ENCODE measurements at places on chromosomes 1 and 21.
A peak's percentile ranks its signal among the peaks of the same experiment; 100 is the strongest.

GRCh38 chr1:162851341-162851740, 9.6 kb downstream of the CCDC190 start:
- no peak for DNase-seq

DNA sequence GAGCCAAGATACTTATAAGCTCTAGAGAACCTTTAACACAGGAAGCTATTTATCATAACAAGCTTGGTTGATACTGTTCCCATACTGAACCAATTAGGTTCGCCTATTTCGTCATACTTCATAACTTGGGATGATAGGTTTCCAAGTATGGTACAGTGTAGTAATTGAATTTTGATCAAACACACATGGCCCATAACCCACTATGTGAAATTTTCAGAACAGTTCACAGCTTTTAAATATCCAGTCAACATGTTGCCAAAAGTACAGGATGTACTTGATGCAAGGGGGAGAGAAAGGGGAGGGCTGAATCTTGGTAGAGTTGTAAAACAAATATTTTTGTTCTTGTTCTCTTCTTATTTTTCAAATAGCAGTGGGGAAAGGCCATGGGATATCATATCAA, 86.6 kb downstream of the TM2D1 start:
- no peak for DNase-seq

DNA sequence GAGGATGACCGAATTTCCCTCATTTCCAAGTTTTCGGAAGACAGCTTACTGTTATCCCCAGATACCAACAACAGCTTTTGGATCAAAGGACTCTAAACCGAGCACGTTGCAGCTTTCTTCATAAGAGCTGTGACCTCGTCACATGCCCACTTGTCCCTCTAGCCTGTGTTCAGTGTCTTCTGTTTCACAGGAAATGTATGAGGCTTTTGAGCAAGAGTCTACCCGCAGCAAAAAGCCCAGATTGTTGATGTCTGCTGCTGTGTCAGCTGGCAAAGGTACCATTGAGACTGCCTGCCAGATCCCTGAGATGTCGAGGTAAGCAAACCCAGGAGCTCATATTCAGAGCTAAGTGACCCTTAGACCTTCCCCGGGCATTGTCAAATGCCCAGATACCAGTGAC, 24.1 kb downstream of the CHI3L2 start:
- DNase-seq = no peak

DNA sequence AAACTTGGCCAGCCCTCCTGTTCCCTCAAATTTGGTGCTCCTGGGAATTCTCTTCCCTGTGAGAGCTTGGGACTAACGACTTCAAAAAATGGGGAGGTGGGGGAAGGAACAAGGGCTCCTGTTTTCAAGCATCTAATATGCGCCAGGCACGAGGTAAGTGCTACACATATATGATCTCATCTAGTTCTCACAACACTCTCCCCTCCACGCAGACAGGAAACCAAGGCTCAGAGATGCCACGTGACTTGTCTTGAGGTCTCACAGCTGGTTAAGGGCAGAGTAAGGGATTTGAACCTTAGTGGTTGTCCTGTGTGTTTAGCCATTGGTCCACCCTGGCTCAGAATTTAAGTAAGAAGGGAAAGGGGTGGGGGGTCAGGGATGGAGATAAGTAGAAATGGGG, 125.9 kb downstream of the DMRTB1 start:
- no peak for DNase-seq

DNA sequence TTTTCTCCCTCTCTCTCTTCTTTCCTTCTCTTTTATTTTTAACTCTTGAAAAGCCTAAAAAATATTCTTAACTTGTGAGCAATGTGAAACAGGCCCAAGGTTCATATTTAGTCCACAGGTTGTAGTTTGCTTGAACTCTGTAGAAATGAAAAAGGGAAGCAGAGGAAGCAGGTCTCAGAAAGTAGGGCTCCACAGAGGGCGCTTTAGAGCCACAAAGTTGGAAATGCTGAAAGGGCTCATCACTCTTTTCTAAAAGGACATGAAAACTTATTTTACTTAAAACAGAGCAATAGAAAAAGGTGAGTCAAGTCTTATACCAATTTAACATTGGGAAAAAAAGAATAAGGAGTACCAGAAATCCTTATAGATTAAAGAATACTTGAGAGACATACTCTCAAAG, 247.0 kb downstream of the USP25 start:
- no peak for DNase-seq

GRCh38 chr1:16126160-16126559, 29.7 kb downstream of the EPHA2 start:
- DNase-seq = no peak

- DNase-seq = no peak
Observed at GRCh38 chr1:182149411-182149965, 88.0 kb upstream of the ZNF648 start.

DNA sequence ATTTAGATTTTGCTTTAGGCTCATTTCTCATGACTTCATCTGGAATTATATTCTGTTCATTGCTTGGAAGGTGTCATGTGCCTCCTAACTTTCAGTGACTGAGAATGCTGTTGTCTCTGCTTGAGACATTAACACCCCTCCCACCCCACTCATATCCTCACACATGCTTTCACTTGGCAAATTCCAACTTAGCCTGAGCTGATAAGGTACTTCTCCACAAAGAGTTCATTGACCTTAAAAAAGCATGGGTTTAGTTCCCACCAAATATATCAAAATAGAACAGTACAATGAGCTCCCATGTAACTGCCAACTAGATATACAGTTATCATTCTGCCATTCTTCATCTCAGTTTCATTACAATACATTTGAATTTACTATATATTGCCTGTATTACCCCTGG, 576.5 kb upstream of the ADGRL2 start:
- no peak for DNase-seq

- DNase-seq = no peak
Observed at GRCh38 chr1:42430286-42431135, 25.3 kb downstream of the ZMYND12 start.

DNA sequence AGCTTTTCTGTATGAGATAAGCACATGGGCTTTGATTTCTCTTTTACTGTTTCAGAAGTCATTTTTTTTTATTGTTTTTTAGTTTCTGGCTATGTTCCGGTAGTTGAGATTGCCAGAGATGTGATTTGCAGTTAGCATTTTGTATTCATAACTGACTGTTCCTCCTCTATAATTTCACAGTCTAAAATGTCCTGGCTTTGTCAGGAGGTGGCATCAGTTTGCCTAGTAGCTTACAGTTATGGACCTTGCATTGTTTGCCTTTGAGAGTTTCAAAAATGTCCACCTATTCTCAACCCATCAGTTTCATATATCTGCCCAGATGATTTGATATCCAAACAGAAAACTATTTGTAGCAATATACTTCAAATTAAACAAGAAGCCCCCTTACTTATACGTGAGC, 39.5 kb upstream of the ST6GALNAC3 start:
- DNase-seq = no peak

DNA sequence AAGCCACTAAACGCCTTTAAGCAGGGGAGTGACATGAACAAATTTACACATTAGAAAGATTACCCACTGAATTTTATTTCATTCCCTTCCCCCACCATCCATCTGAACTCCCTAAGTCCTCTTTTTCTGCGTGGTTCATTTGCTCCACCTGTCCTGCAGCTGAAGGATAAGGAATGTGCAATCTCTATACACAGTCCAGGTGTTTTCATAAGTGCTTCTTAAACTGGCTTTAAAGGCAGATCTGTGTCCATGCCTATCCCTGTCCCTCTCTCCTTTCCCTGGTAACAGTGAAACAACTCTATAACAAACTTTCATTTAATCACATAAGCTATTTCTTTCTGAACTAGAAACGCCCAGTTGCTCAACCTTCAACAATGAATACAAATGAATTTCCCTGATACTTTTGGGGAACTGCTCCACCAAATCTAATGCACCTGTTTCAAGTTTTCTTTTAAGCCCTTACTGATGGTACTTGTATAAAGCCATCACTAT, 8.4 kb downstream of the GSTM3 start:
- DNase-seq = no peak

GRCh38 chr1:67149179-67149770, 14.5 kb upstream of the C1orf141 start:
- no peak for DNase-seq

DNA sequence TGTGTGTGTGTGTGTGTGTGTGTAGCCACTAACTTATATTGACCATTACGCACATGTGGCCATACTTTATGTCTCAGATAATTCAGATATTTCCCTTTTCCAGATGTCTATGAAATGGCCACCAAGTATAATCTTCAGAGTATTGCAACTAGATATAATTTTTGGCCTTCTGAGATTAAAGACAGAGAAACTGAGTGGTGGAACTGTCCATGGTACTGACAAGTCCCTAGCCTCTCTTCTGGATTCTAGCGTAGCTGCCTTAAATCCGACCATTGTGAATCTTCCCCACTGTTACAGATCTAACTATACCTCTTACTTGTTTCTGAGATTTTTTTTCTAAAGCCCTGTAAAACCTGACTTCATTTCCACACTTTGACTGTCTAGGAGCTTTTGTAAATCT, 100.0 kb upstream of the SERTAD4 start:
- no peak for DNase-seq

DNA sequence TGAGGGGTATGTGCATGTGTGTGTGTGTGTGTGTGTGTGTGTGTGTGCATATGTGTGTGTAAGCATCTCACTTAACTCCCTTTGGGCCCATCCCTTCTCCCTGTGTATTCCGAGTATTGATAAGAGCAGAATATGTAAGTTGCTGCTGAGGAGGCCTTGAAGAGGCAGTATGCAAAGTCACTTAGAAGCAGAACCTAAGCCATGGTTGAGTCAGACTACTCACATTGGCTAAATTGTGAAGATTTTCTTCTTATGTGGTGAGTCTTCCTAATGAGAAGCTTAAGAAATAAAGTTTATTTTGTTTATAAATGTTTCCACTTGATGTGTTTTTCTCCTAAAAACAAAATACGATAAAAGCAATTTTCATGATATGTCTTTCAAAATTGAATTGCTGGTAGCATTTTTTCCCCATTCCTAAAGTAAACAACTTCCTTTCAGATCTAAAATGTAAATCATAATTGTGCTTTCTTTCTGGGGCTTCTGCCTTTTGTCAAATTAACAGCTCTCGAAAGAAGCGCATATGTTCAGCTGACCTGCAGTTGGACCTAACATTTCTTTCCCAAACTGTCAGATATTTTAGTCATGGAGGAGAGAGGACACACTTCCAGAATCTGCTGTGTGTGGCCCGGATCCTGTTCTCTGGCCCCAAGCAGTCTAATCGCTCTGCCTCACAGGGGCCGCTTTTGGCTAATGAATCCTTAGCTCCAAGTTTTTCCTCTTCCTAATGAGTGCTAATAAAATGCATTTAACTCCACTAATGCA, 284.0 kb downstream of the DUSP10 start:
- no peak for DNase-seq

GRCh38 chr1:223176437-223176836, 33.4 kb upstream of the TLR5 start:
- no peak for DNase-seq

DNA sequence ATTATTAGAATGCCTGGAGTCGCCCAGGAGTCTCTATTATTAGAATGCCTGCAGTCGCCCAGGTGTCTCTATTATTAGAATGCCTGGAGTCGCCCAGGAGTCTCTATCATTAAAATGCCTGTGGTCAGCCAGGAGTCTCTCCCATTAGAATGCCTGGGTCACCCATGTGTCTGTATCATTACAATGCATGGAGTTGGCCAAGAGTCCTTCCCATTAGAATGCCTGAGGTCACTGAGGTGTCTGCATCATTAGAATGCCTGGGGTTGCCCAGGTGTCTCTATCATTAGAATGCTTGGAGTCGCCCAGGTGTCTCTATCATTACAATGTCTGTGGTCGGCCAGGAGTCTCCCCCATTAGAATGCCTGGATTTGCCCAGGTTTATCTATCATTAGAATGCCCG, 66.9 kb downstream of the RNF187 start:
- DNase-seq = no peak

DNA sequence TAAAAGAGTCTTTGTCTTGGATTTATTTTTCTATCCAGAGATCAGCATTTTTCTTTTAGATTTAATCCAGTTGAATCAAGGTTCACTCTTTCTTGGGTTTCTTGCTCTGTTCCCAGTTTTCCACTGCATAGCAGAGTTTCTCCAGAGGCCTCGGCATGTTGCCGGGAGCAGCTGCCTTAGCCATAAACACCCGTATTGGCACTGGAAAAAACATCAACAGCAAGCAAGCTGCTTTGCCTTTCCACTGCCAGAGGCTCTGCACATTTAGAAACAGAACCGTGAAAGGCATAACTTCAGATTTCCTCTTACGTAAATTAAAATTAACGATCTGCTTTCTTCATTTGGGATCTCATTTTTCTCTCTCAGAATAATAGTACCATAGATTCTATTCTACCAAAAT, 181.8 kb upstream of the L1TD1 start:
- DNase-seq = no peak

DNA sequence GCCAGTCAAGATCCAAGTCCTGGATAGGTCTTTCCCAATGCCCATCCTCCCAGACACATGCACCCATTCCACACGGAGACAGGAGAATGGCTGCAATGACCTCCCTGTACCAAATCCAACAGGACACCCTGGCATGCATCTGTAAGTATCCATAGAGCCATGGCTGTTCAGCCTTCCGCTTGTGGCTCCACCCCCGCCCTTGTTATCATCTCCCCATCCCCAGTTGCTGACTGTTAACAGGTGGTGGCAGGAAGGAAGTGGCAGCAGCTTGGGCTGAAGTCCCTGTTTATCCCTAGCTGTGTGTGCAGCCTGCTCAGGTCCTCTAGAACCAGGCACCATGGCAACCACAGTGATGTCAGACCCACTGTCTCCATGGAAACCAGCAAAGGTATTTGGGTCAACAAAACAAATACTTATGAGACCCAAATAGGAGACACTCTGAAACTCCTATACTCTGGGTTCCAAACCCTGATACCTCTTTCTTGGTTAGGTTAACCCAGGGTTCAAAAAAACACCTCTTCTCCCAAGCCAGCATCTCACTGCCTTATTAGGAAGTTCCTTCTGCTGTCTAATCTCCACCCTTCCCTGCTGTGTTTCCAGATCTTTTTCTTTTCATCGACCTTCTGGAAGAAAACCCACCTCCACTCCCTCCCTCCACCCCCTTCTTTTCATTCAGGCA, 721 bp downstream of the PBXIP1 start:
- peak; percentile 49 for DNase-seq

- DNase-seq = no peak
Observed at GRCh38 chr1:230191079-230191804, 124.2 kb downstream of the GALNT2 start.

DNA sequence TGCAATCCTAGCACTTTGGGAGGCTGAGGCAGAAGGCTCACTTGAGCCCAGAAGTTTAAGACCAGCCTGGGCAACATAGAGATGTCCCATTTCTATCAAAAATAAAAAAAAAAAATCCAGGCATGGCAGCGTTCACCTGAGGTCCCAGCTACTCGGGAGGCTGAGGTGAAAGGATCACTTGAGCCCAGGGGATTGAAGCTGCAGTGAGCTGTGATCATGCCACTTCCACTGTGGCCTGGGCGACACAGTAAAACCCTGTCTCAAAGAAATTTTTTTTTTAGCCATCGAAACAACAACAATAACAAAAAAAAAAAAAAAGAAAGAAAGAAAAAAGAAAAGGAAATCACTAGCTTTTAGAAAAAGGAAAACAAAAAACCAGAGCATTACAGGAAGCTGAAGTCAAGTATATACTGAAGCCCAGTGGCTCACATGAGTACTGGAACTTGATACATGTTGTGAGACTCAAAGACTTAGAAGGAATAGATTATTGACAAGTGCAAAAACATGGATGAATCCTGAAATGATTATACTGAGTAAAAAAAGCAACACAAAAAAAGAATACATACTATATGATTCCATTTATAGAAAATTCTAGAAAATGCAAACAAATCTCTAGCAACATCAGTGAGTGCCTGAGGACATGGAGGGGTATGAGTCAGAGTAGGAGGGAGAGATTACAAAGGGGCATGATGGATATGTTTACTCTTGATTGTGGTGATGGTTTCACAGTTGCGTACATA, 6.1 kb upstream of the RABGAP1L start:
- DNase-seq = no peak
